HuH-7.5 (cell line): ENCODE measurements at places on chromosomes 3 and 15.

- DNase-seq = no peak
These were observed 7.5 kb upstream of the TBC1D21 start for GRCh38 chr15:73865904-73866303.

- no peak for DNase-seq
These were observed 120.0 kb downstream of the PLD1 start for GRCh38 chr3:171690281-171690680.

DNA sequence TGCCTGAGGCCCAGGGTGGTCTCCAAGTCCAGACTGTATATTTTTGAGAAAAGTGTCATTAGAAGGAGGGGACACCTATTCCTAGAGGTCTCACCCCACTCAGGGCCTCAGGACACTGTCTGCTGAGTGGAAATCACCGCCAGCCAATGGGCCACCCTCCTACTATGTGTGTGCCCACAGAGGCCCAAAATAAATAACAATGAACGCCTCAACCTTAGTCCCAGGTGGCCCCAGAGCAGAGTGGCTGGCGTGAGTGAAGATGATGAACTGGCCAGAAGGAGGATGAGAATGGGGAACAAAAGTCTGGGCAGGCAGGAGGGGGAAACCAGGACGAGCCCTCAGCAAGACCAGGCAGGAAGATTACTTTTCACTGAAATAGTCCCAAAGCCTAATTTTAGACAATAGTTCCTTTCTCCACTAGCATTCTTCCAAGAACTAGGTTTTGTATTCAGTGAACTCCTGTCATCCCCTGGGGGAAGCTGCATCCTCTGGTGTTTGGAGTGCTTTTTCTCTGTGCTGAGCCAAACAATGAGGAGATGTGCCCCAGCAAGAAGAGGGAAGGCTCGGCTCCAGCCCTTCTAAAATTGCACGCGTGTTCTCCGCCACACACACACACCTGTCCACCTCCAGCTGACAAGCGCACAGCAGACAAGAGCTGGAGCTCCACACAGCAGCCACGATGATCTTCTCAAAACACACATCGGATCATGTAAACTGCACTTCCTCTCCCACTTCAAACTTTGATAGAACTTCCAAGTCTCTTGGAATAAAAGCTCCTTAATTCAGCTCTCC, 72.2 kb downstream of the ADCY5 start:
- no peak for DNase-seq

- DNase-seq = no peak
These were observed 57.7 kb downstream of the PXYLP1 start for GRCh38 chr3:141289228-141289772.

DNA sequence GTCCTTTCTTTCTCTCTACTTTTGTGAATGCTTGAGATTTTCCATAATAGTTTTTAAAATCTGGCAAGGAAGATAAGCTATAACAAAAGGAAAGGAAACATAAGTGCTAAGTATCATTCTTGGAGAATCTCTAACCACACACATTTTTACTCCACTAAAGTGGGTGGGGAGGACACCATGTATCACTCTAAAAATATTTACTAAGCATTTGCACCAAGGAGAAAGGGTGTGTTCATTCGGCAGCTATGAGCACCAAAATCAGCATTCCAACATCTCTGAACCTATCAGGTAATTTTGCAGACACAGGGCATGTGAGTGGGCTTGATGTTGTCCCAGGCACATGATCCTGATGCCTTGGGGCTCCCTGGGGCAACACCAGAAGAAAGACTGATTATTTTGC, 5.5 kb downstream of the B4GALT4 start:
- no peak for DNase-seq

DNA sequence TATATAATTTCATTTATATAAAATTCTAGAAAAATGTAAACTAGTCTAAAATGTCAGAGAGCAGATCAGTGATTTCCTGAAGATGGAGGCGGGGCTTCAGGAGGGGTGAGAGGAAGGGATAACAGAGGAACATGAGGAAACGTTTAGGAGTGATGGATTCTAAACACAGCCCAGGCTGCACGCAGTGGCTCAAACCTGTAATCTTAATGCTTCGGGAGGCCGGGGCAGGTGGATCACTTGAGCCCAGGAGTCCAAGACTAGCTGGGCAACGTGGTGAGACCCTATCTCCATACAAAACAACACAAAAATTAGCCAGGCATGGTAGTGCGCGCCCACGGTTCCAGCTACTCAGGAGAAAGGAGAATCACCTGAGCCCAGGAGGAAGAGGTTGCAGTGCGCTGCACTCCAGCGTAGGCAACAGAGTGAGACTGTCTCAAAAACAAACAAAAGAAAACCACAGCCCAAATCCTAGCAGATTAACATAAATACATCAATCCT, 18.0 kb upstream of the IQCF1 start:
- DNase-seq = no peak

DNA sequence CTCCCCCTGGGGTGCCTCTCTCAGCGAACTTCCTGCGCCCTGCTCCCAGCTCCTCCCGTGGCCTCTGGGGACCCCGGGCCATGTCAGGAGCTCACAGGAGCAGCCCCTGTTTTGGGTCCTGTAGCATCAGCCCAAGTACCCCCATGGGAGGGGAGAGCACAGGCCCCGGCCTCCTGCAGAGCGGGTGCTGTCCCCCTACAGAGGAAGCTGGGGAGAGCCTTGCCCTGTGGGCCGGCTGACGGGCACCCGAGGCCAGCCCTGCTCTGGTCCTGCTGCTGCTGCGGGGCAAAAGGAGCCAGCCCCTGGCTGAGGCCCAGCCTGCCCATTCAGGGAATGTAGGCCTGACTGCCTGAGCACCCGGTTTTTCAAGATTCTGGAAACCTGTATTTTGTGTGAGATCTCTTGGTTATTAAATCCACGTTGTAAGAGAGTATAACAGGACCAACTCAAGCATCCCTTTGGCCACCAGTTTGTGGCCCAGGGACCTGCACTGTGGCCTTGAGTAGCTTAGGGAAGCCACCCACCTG, 12.4 kb downstream of the PLXNA1 start:
- no peak for DNase-seq

DNA sequence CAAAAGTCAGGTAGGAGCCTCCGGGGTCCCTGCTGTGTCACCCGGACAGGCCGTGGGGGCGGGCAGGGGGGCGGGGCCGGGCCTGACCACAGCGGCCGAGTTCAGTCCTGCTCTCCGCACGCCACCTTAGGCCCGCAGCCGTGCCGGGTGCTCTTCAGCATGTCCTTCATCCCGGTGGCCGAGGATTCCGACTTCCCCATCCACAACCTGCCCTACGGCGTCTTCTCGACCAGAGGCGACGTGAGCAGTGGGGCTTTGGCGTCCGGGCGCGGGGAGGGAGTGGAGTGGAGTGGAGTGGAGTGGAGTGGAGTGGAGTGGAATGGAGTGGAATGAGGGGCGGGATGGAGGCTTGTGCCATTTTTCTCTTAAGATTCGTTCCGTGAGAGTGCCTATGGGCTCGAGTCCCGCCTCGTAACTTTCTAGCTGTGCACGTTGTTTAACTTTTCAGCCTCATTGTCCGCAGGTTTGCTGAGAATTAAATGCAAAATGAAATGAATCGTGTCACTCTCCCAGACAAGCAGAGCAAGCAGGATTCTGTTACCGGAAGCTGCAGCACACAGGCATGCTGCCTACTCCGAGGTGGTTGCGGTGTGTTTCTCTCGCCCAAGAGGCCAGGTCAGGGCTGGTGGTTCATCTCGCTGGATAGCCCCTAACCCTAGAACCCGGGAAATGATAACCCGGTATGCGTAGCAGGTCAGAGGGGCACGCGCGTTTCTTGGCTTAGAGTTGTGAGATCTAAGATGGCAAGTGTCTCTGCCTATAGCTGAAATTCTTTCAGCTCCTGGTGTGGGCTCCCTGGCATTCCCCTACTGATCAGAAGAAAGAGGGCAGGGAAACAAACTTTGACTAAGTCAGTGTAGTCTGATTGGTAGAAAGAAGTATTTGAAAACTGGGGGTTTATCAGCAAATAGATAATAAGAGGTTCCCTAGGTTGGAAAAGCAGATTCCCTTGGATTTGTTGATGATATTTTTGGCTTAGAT, at the start of gene FAH:
TSS of gene FAH (plus strand) at position 104 of the 981 bp plus-strand sequence. CDS start at position 160, 56 bp downstream.
- DNase-seq = peak; percentile 55

GRCh38 chr3:101253396-101253795, 67.0 kb downstream of the IMPG2 start:
- DNase-seq = no peak

DNA sequence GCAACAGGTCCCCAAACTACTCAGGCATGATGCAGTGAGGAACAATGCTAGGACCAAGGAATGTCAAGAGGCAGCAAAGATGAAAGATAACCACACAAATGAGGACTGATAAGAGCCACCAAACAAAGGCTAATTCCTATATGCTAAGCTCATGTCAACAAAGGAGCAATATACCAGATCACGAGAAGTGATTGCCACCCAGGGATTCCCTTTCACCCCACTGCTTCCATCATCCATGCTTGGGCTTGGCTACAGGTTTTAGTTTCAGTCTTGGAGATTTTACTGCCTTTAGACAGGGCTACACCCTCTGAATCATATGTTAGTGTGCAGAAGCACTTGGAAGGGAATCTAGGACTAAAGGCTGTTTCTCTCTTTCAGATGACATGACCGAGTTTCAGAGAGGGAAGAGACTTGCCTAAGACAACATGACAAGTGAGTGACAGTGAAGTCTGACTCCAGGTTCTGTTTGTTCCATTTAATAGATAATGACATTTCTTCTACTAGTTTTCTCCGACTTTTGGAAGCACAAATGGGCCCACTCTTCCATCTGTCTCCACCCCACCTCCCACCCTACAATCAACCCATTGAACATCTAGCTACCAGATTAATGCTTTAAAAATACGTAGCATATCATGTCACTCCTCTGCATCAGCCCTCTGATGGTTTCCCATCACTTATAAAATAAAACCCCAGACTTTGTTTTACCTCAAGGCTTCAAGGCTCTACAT, 173.5 kb upstream of the LRRN1 start:
- no peak for DNase-seq

GRCh38 chr3:28089527-28089897, 151.9 kb upstream of the CMC1 start:
- DNase-seq = no peak

DNA sequence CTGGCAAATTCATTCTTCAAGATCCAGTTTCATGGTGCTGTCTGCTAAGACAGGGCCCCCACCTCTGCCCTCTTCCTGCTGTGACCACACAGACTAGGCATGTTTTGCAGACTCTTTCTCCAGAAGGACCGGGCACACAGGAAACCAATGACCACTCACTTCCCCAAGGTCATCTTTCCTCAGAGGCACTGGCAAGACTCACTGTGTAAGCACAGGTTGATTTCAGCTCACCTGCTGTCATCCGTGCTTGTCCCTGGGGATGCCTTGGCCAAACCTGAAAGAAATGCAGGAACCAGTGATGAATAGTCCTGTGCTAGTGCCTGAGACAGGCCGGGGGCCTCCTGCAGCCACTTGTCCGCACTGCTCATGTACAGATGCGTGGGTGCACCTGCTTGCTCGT, 33.5 kb downstream of the ALS2CL start:
- DNase-seq = no peak
